ENCODE measurements at places on chromosomes 6 and 20.

DNA sequence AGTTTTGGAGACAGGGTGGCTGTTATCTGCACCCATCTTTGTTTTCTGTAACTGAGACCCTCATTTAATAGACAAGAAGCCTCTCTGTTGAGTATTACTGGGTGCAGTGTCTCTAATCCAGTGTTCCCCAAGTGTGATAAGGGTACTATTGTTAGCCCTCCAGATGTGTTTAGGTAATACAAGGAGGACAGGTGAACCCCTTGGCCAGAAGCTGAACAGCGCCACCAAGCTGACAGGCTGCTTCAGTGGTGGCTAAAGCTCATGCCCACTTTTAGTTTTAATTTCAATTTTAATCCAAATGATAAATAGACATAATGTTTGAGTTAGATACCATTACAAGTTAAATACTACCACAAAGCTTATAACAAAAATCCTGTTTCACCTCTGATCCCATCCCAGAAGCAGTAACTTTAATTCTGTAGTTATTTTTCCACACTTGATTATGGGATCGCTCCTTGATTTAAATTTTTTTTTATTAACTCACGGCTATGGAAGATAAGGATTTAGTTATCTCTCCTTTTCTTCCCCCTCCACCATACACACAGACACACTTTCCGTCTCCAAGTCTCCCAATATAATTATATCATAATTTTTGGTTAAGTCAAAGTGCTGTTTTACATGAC, 8.4 kb upstream of the STK35 start:
- DNase-seq: no peak

- no peak for DNase-seq
Measured at GRCh38 chr20:63750807-63751470, 11.4 kb downstream of the SLC2A4RG start.

- DNase-seq: no peak
Measured at GRCh38 chr6:53916804-53917463, 122.1 kb downstream of the LRRC1 start.

DNA sequence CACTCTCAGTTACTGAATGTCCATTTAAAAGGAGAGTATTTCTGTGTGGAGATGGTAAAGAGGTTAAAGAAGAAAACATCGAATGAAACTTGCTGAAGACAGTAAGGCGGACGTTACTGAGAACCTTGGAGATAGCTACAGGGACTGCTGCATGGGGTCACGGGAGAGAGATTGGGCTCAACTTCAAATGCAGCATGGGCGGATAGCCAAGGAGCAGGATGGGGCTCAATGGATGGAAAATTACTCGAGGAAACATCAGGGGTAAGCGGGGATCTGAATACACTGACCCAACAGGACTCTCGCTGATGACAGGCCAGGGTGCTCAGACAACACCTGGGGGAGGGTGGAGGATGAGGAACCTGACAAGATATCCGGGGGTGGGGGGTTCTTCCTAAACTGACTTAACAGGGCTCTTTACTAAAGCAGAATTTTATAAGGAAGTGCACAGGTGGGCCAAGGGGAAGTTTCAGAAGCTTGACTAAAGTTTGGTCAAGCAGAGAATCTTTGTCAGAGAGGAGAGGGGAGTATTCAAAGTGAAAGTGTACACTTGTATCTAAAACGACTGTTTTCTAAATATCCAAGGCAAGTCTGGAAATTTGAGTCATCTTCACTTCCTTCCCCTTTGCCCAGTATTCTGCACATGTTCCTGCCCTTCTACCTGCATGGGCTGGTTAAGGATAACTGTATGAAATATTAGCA, 22.8 kb downstream of the ECT2L start:
- no peak for DNase-seq

DNA sequence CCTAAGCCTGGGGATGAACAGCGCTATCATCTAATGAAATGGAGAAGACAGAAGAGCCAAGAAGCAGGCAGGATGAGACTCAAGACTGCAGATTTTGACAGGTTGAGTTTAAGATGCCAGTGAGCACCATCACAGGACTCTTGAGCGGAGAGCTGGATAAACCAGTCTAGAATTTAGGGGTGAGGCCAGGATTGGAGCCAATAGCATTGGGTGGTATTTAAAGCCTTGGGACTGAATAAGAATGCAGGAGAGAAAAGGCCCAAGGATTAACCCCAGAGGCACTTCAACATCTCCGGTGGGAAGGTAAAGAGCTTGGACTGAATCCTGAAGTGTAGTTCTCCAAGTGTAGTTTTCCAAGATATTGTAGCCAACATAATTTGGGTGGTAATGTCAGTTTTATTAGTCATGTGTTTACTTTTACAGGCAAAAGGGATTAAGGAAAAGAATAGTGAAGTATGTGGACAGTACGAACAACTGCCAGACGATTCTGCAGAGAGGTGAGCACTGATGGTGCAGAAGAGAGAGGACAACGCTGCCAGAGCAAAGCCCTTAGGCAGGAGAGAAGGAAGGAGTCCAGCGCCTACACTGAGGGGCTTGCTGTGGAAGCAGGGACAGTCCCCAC, 85.2 kb downstream of the DTNBP1 start:
- DNase-seq: no peak

GRCh38 chr6:114747995-114748625, 405.3 kb upstream of the HS3ST5 start:
- no peak for DNase-seq

DNA sequence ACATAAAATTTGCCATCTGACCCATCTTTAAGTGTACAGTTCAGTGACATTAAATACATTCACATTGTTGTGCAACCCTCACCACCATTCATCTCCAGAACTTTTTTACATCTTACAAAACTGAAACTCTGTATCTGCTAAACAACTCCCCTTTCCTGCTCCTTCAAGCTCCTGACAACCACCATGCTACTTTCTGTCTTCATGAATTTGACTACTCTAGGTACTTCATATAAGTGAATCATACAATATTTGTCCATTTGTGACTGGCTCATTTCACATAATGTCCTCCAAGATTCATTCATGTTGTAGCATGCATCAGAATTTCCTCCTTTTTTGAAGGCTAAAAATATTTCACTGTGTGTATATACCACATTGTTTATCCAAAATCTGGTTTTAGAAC, 86.9 kb upstream of the SMLR1 start:
- DNase-seq: no peak

DNA sequence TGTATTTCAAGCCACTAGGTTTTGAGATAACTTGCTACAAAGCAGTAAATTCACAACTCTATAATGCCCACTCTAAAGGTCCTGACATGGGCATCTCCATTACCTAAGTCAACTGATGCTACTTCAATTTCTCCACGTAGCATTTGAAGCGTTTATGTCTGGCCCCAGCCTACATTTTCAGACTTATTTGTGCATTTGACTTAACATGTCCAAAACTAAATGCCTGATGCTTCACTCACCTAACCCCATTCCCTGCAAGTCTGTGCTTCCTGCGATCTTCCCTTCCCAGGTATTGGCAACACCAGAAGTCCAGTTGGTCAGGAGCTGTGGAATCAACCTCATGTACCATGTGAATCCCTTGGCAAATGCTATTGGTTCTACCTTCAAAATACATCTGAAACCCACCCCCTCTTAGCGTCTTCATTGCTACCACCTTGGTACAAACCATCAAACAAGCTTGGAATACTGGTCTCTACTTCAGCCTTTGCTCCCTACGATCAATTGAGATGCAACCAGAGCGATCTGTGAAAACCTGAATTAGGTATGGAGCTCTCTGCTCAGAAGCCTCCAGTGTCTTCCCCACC, 12.8 kb upstream of the ZNFX1 start:
- DNase-seq: no peak

- DNase-seq: no peak
Measured at GRCh38 chr6:131966443-131966842, 15.3 kb upstream of the CCN2 start.

GRCh38 chr6:33826537-33826936, 22.7 kb upstream of the MLN start:
- DNase-seq: no peak

All from iPS DF 19.7 (cell line).